SK-MEL-5 (cell line): ENCODE measurements at places on chromosomes 13 and 19.

- no peak for DNase-seq
Observed at GRCh38 chr13:25908366-25908765, 143.4 kb downstream of the SHISA2 start.

DNA sequence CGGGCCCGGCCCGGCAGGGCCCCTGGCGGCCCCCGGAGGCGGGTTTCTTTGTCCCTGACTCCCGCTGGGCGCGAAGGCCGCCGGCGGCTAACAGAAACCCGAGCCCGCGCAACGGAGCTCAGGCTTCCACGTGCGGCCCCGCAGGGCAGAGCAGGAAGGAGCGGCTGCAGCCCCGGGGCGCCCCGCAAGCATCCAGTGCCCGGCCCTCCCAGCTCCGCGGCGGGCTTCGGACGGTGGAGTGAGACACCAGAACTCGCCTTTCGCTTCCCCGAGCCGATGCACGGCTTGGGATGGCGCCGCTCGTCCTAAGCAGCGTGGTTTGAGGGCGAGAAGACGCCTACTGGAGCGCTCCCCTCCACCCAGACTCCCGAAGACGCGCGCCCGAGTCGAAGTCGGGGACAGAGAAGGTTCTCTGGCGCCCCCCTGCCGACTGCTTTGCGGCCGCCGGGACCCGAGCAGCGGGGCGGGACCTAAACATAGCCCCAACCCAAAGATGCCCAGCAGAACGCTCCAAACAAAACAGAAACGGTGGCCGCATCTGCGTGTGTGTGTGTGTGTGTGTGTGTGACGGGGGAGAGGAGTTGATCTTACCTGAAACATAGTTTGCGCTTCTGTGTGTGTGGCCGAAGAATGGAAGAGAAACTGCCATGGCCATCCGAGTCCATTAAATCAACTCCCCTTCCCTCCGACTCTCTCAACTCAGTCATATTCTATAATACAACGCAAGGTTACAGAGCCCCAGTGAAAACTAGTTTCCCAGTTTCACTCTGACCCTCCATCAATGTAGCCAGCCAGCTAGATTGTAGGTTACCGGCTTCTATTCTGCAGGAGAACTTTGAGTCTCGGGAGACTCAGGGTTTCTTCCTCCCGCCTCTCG lies 629 bp upstream of the FGF9 start:
- peak; percentile 21 for DNase-seq

DNA sequence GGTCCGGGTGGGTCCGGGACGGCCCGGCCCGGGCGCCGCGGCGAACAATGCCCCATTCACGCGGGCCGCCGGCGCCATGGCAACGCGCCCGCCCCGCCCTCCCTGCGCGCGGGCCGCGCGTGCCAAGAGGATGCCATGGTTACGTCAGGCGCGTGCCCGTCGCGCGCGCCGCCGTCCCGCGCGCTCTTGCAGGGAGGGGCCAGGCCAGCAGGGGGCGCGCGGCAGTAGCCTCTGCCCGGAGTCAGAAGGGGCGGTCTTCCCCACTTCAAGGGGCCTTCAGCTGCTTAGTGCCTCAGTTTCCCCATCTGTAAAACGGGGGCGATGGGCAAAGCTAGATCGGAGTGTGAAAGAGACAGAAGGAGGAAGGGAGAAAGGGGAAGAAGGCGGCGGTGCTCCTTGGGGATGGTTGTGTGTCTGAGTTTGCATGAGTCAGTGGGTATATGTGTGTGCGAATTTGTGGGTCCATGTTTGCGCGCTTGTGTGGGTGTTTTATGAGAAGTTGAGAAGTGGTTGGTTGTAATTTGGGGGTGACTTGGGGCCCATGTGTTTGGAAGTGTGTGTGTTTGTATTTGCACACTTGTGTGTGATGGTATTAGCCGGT lies 11.6 kb upstream of the NFIX start:
- peak; percentile 66 for DNase-seq

GRCh38 chr19:51686171-51686570 lies 7.0 kb upstream of the SPACA6 start:
- DNase-seq, result no peak

DNA sequence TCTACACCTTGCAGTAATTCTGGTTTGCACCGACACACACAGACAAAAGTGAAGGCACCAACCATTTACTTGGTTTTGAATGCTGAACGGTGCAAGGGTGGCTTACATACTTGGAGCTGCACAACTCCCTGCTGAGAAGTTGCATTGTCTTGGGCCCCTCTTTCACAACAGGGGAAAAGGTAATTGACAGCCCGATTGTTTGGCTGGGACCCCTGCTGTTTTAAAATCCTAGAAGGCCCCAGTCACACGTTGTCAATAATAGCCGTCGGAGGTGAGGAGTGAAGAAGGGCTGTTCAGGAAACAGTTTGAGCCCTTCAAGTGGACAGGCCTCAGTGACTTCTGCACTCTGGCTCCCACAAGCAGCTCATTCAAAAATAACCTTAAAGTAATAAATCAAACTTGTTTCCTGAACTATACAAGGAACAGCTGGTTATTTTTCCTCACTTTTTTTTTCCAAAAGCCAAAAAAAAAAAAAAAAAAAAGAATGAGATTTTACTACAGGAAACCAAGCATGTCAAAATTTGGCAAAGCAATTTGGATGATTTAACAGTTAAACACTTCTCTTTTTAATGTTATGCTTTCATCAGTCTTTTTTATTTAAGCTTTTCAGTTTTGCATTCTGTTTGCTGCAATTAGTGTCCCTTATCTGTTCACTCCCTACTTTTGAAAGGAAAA lies 19.0 kb upstream of the SPRY2 start:
- peak; percentile 41 for DNase-seq

DNA sequence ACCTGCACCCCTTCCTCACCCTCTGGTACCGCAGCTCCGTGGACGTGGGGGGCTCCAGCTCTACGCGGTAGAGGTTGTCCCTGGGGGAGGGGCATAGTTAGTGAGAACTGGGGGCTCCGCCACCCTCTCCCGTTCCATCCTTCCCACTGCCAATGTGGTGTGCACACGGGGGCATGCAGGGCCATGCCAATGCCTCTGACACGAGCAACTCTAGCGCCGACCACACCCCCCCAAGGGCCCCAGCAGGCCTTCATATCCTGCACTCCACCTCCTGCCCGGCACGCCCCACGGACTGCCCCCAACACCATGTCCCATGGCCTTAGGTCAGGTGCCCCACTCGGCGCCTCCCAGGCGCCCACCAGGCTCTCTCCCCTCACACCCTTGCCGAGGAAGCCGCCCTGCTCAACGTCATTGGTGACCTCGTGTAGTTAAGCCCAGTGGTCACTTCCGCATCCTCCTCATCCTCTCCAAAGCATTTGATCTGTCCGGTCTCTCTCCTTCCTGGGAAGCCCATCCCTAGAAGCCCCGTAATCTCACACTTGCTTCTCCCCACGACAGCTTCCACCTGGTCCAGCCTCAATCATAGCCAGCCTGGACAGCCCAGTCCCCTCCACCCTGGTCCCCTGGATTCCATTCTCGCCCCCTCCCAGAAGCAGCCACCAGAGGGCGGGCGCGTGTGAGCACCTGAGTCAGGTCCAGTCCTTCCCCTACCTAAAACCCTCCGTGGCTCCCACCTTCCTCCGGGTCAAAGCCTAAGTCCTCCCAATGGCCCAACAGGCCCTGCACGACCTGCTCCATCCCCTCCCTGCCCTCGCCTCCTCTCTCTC lies 2.1 kb downstream of the SEMA6B start:
- peak; percentile 38 for DNase-seq

DNA sequence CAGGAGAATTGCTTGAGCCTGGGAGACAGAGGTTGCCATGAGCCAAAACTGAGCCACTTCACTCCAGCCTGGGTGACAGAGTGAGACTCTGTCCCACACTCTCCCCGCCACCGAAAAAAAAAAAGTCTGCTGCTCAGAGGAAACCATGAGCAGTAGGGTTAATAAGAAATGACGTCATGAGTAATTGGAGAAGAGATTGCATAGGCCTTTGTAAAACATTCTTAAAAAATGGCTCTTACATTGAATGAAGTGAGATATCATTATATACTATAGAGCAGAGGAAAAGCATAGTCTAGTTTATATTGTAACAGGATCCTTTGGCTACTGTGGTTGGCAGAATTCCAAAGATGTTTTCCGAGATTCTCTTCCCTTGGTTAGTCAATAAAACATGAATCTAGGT lies 228.2 kb downstream of the PCDH20 start:
- no peak for DNase-seq

DNA sequence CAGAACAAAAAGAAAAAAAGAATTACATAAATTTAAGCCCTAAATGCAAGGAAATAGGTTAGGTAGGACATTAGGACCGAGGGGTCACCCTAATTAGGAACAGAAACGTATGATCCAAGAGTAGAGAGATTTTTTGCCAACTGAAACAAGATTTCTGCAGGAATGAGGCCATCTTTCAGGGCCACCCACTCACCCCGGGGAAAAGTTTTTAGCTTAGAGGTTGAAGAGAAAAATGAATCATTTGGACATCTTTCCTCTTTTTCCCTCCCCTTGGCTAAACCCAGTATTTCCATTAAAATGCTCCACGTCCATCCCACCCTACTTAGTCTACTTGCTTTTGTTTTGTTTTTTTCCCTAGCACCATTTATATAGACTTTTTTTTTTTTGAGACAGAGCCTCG lies 10.6 kb upstream of the PNMA8A start:
- no peak for DNase-seq

- no peak for DNase-seq
Observed at GRCh38 chr13:110726726-110727125, 13.2 kb downstream of the ING1 start.

GRCh38 chr13:68749796-68750195 lies 1357.8 kb upstream of the ATXN8OS start:
- DNase-seq, result no peak

DNA sequence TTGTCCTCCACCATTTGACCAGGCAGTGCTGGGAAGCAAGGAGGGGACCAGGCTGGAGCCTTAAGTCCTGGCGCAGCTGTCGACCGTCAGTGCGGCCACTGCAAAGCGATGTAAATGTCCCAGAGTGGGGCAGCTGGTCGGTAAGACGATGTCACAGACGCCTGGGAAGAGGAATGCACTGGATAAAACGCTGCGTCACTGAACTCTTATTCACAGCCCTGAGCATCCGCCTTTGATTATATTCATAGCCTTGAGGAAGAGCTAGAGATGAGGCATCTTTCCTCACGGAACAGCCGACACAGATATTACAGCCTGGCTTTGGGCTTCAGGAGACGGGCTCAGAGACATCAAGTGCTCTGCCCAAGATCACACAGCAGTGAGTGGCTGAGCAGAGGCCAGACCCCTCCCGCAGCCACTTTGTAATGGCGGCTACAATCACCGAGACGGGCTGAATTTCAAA lies 17.6 kb upstream of the TUBGCP3 start:
- no peak for DNase-seq

- no peak for DNase-seq
Observed at GRCh38 chr13:72004784-72005374, 137.9 kb upstream of the DACH1 start.

DNA sequence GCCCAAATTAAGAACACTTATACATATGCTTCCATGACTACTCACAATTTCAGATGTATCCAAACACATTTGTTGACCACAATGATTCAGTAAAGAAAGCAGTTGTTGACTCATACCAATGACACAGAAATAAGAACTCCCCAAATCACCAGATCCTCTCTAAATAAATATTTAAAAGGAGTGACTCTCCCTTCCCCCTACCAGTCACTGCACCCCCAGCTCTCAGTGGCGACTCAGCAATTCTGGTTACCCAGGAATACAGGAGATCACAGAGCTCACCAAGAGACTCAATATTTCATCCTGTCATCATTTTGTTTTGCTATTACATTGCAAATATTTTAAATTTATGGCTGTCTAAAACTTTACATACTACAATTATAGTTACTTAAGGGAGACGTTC lies 131.5 kb downstream of the RGCC start:
- no peak for DNase-seq

- DNase-seq, result no peak
Observed at GRCh38 chr19:32450217-32450616, 44.6 kb downstream of the DPY19L3 start.

- no peak for DNase-seq
Observed at GRCh38 chr19:35261356-35262100, 7.2 kb upstream of the USF2 start.

GRCh38 chr13:25630329-25630900 lies 258.6 kb downstream of the ATP8A2 start:
- DNase-seq, result no peak

GRCh38 chr13:44768239-44768638 lies 192.1 kb upstream of the TSC22D1 start:
- DNase-seq, result no peak

GRCh38 chr19:47623151-47623920 lies 14.4 kb downstream of the BICRA start:
- DNase-seq, result no peak
